ENCODE measurements at places on chromosomes 1 and 21. TPM values are rescaled to one million over a fixed set of nuclear protein-coding genes. Genes with fewer than 3 reads are reported as not detected.

DNA sequence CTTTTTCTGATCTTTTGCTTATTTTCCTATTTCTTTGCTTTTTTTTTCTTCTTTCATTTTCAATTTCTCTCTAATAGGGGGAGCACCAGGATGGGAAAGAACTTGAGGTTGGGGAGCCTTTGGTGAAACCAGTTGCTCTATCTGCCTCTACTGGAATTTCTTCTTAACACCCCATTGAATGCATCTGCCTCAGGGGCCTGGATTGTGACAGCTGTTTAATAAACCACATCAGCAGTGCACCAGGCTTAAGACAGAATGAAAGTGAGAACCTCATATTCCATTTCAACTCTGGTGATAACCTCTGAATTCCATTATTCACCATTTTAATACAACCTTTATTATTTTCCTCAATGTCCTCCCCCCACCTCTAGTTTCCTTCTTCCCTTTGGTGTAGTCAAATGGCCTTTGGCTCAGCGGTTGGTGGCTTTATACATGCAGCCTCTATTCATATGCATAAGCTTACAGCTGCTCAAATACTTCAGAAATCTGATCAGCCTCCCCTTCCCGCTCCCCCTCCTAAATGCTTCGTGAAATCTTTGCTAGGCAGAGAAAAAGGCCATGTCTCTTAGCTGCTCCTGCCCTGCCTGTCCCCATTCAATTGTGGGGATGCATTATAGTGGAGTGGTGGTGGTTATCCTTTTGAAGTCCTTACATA lies 537.3 kb upstream of the PLXNA2 start:
- DNase-seq, result no peak

DNA sequence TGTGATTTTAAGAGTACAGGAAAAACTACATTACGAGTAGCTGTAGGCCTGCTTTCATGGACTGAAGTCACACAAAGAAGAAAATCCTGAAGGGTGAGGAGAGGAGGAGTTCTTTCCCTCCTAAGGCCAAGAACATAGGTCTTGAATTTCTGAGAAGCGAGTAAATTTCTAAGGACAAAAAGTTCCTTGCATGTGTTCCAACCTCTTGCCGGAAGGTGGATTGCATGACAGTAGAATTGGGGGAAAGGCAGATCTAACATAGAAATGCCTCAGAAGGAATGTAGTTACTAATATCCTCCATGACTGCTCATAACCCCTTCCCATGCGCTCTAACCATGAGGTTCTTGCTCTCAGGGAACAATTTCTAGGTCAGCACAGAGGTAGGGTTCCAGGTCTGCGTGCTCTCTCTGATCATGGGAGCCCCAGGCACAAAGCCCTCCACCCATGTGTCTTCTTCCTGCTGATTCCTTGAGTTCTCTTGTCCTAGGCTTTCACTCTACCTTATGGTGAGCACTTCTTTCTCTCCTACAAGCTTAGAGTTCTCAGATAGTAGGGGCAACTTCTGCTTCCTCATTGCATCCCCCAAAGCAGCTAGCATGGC lies 13.7 kb downstream of the CD2 start:
- DNase-seq, result no peak

GRCh38 chr21:40020651-40021050 lies 153.4 kb downstream of the PCP4 start:
- DNase-seq, result no peak

GRCh38 chr1:3692598-3692997 lies 40.3 kb downstream of the TP73 start:
- no peak for DNase-seq

DNA sequence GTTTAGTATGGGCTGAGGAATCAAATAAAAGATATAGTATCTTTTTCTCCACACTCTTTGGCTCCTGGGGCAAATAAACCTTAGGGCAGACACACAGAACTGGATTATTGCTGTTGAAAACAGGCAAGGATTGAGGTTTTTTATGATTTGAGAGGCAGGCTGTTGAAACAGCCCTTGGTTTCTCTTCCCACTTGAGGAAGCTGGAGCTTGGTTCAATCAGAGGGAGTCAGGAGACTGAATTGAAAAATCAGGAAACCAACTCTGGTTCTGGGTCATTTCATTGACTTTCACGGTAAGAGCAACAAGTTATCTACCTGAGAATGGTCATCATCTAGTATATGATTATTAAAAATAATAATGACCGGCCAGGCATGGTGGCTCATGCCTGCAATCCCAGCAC lies 108.4 kb downstream of the CNIH3 start:
- DNase-seq, result no peak

DNA sequence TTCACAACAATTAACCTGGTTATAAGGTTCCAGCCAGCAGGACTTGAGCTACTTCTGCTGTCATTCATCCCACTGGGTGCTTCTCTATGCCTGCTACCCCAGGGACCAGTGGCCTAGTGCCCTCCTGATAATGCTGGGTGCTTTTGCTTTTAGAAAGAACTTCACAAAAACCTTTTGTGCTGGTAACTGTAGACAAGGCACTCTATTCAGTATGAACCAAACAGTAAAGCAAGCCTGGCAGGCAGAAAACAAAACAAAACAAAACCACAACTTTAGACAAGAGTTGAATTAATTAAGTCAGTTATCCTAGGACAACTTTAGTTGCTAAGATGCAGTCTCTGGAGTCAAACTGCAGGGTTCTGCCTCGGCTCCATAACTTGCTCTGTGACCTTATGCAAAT lies 61.9 kb upstream of the ADGRL2 start:
- no peak for DNase-seq

- no peak for DNase-seq
These were observed 52.7 kb downstream of the DIRAS3 start for GRCh38 chr1:67997746-67998145.

GRCh38 chr1:58874757-58875755 lies 91.2 kb upstream of the JUN start:
- DNase-seq, result no peak

BMP8B gene
- 9.5 TPM for total RNA-seq

KCNT2 gene
- not detected for total RNA-seq

CBR3 gene
- 1.7 TPM for total RNA-seq

TNFRSF9 gene
- total RNA-seq, result 0.20 TPM

CROCC gene
- 30.1 TPM for total RNA-seq
